ENCODE measurements at places on chromosomes 12 and 14. TPM values are rescaled to one million over a fixed set of nuclear protein-coding genes. Genes with fewer than 3 reads are reported as not detected.

The SCNN1A gene
- total RNA-seq, result 9.6 TPM

The TEX22 gene
- total RNA-seq, result 0.28 TPM

The CLEC2A gene
- not detected for total RNA-seq

The ISM2 gene
- total RNA-seq, result under 0.01 TPM

The BMAL2 gene
- 97.9 TPM for total RNA-seq

The CNIH1 gene
- 59.5 TPM for total RNA-seq

The CLEC1B gene
- total RNA-seq, result not detected

The FAM222A gene
- 0.34 TPM for total RNA-seq

The TSHR gene
- total RNA-seq, result not detected

The HNRNPC gene
- 1,200 TPM for total RNA-seq

The CBLN3 gene
- 2.5 TPM for total RNA-seq

The SIX4 gene
- 7.9 TPM for total RNA-seq

The TPCN1 gene
- 7.9 TPM for total RNA-seq

The SLC17A8 gene
- total RNA-seq, result not detected

The CLEC9A gene
- total RNA-seq, result not detected

The MRPL42 gene
- 130 TPM for total RNA-seq

The ETV6 gene
- 22.1 TPM for total RNA-seq

The MIPOL1 gene
- 9.9 TPM for total RNA-seq

The COX14 gene
- 21.2 TPM for total RNA-seq

The BMP4 gene
- not detected for total RNA-seq

The ESR2 gene
- 0.07 TPM for total RNA-seq

The RIPK3 gene
- total RNA-seq, result 1.4 TPM

The KRT73 gene
- not detected for total RNA-seq

The SERPINA10 gene
- total RNA-seq, result not detected

The DEGS2 gene
- 1.2 TPM for total RNA-seq

The MBIP gene
- total RNA-seq, result 13.1 TPM
